Urothelium cell line (cell line): ENCODE measurements at places on chromosomes 5 and 9.

DNA sequence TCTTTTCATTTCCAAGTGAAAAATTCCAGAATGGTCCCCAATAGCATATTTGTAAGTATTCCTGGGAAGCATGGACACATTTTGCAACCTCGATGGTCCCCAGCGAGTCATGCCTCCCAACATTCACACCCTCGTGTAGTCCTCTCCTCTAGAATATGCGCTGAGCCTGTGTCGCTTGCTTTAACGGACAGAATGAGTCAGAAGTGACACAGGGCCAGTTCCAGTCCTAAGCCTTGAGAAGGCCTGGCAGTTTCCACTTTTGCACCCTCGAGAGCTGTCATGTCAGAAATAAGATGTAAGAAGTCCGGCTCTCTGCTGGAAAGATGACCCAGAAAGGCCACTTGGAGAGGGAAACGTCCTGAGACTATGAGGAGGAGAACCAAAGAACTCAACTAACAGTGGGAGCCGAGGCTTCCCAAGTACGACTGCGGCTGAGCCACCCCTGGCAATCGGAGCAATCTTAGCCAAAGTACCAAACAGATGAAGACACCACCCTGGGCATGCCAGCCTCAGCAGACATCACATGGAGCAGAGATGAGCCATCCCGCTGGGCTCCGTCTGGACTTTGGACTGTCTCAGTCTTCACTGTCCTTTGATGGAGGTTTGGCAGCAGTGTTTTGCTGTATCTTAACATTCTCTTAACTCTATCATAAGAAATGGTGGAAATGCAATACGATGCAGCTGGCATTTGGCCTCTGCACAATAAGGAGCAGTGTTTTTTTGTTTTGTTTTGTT is 42.6 kb upstream of the GFPT2 start:
- DNase-seq = no peak

DNA sequence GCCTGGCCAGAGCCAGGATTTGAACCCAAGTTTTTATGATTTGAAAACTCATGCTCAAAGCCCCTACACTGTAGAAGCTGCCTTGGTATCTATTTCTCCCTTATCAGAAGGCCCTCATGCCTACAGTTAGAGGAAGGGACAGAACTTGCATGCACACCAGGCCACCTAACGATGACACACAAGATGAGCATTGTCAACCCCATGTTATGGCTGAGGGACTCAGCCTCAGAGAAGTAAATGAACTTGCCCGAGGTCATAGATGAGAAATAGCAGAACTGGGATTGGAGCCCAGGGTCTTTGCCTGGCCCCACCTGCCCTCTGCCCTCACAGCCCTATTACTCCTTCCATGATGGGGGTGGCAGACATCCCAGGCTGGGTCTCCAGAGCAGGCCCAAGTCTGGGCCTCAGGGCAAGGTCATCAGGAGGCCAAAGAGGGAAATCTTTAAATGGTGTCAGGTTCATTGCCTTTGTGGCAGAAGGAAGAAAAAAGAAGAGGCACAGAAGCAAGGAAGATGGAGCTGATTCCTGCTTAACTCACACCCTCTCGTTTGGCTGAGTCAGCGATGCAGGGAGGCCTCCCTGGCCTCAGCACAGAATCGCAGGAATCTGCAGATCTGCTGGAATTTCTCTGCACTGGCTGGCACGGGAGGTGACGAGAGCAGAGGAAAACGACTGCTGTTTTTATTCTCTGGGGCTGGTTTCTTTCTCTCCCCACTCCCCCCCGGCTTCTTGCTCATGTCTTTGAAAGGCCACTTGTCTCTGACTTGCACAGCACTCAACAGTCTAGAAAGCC is 20.6 kb upstream of the CRB2 start:
- peak; percentile 53 for DNase-seq

- no peak for DNase-seq
Measured at GRCh38 chr5:66358741-66359140, 214.6 kb downstream of the SREK1 start.

- no peak for DNase-seq
Measured at GRCh38 chr9:101923451-101923850, 185.0 kb upstream of the GRIN3A start.

- DNase-seq = no peak
Measured at GRCh38 chr5:76532973-76533372, 90.2 kb downstream of the F2RL2 start.

DNA sequence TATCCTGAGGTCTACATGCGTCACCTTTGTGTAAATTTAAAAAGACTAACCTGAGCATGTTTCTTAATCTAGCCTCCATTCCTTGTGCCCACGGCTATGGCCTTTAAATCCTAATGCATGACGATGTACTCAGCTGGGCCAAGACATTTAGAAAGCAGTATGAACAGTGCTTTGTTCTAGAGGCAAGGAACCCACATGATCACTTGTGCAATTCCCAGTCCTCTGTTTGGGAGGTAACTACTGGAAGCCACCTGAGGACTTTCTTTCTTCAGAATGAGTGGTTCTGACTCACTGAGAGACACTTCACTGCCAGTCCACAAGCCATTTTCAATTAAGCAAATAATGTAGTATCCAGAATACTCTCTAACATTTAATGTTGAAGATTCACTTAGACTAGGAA is 181.3 kb downstream of the RAB3C start:
- DNase-seq = no peak

- DNase-seq = no peak
Measured at GRCh38 chr5:180334176-180334575, 19.0 kb downstream of the GFPT2 start.

- DNase-seq = peak; percentile 70
Measured at GRCh38 chr5:13809921-13810320, 134.6 kb downstream of the DNAH5 start.

- no peak for DNase-seq
Measured at GRCh38 chr9:127180457-127181314, 58.3 kb upstream of the ANGPTL2 start.

- no peak for DNase-seq
Measured at GRCh38 chr5:133116601-133117000, 64.8 kb downstream of the HSPA4 start.

DNA sequence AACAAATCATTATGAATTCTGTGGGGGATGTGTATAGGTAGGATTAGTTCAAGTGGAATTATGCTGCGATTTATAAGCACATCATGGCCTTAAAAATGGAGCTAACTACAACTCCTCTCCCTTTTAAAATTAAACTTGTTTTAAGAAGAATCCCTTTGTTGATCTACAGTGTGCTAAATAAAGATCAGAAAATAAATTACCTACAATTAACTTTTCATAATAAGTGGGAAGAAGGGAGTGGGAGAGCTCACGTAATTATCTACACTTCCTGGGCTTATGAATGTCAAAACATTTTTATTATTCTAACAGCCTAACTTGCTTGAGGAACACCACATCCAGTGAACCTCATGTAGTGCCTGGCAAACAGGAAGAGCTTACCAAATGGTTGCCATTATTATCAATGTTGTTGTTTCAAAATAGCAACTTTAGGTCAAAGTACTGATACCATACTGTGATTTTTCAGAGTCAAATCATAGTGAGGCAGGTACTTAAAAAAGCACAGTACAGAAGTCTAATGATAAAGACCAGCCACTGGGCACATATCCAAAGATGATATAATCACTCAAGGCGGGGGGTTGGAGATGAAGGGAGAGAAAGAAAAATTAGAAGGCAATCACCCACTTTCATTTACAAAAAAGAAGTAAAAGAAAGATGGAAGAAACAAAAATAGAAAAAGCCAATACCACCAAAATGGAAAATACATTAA is 174.0 kb downstream of the RAPGEF6 start:
- no peak for DNase-seq

- DNase-seq = no peak
Measured at GRCh38 chr5:150505041-150505511, 2.9 kb upstream of the NDST1 start.

DNA sequence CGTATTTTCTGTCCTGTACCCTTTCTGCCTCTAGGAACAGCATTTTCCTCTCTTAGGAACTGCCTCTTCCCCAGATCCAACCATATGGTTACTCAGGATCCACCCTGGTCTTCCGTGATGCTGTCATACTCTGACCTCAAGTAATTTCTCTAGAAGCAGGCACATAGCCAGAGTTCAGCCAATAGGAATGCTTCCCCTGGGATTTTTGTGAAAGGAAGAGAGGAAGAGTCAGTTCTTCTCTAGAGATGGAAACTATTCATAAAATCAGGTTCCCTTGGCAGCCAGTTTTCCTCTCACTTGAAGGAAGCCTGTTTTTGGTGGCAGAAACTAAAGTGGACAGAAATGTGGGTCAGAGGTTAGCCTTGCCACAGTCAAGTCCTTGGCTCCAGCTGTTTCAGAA is 400.1 kb upstream of the PCSK5 start:
- no peak for DNase-seq

DNA sequence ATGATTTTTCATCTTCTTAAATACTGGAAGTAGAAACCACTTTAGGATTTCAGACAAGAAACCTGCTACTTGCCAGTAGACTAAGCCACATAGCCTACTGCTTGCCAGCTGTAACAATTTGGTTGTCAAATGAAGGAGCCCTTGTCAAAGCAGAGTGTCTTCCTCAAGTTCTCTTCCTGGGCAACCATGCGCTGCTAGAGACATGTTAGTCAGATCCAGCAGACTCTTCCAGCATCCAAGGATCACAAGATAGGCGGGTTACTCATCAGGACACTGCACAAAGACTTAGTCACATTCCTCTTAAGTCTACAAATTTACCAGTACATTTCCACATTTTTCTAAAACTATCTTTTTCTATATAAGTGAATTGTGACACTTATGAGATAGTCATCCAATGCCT is 24.4 kb downstream of the SKIC3 start:
- DNase-seq = no peak

DNA sequence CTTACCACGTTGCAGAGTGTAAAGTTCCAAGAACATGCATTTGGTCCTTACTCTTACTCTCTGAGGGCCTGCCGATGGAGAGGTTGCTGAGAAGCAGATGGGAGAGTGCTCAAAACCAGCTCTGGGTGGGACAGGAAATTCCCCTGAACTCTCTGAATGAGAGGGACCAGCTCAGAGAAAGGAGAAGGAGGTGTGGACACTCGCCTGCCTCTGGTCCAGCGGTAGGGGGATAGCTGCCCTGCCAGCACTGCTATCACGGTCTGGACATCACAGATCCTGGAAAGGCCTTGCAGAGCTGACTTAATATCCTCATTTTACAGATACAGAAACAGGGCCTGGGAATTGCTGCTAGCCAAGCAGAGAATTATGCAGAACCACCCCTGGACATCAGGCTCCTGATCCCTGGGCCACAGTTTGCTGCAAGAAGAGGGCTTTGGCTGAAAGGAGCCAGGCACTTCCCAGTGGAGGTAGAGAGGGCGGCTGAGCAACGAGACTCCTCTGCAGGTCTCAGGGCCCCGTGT is 4.9 kb downstream of the TRAF1 start:
- DNase-seq = no peak

DNA sequence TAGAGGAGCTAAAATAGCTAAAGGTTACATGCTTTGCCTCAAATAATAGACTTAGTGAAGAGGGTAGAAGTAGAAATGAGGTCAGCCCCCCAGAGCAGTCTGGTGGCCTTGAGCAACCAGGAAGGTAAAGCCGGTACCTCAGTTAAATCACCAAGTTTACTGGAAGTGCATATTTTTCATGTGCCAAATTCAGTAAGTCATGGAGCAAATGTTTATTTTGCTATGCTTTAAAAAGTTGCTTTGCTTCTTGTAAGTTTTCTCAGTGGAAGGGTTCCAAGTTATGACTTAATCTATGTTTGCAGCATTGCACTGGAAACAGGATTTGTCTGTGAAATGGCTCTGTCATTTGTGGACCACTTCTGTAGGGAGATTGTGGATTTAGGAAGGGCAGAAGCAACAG is 256.7 kb downstream of the ARRDC3 start:
- DNase-seq = no peak

GRCh38 chr5:68587171-68587570 is 371.6 kb downstream of the PIK3R1 start:
- no peak for DNase-seq

- peak; percentile 35 for DNase-seq
Measured at GRCh38 chr5:94745786-94746730, 127.6 kb downstream of the SLF1 start.

DNA sequence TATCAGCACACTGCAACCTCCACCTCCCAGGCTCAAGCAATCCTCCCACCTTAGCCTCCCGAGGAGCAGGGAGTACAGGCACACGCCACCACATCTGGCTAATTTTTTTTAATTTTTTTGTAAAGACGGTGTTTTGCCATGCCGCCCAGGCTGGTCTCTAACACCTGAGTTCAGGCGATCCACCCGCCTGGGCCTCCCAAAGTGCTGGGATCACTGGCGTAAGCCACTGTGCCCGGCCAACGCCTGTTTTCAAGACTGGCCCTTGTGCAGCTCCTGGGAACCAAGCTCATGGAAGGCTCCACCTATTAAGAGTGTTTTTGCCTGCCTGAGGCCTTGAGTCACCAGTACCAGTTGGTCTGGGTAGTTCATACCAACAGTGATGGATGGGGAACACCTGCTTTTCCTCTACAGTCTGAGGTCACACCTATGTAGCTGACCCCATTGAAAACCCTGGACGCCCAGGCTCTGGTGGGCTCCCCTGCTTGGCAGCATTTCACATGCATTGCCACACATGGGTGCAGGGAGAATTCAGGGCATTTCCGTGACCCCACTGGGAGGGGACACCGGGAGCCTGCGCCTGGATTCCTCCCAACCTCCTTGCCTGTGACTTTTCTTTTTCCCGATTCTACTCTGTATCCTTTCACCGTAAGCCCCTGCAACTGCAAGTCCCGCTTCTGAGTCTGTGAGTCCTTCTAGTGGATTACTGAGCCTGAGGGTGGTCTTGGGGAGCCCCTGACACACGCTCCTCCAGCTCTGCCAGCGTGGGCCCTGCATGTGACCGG is 63.5 kb downstream of the ZNF354C start:
- no peak for DNase-seq

DNA sequence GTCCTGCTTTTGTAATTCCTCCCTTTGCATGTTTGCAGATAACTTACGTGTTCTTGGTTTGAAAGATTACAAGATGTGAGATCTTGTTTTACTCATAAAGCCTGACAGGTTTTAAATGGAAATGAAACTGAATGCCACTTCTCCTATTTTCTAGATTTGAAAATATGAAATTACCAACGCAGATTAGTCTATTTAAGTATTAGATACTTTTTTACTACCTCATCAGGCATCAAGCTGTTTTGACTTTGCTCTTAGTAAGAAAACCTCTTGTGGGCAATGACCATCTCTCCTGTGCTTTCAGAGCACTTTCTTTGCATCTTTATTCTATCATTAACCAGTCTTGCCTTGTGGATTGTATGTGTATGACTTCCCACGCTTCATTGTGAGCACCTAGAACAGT is 3.5 kb downstream of the DMXL1 start:
- no peak for DNase-seq

DNA sequence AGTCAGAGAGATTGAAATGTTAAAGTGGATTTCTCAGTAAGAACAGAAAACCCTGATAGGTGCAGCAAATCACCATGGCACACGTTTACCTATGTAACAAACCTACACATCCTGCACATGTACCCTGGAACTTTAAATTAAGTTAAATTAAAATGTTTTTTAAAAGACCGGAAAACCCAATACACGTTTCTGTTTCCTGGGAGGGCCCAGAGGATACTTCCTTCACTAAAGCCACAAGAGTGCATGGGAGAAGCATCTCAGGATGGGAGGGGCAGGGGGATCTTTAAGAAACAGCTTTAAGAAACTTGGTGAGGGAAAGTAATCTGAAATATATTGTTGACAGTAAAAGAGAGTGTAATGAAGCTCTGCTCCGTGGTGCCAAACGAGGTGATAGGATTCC is 164.7 kb upstream of the PTGER4 start:
- no peak for DNase-seq

GRCh38 chr5:158155067-158155466 is 296.1 kb upstream of the CLINT1 start:
- no peak for DNase-seq
